Astrocyte of the spinal cord (primary cell): ENCODE measurements at places on chromosomes 7 and 10.

GRCh38 chr7:24284699-24285506 is 913 bp downstream of the NPY start:
- DNase-seq = no peak

- no peak for DNase-seq
Observed at GRCh38 chr10:113180401-113181154, 230.5 kb downstream of the TCF7L2 start.

- peak; percentile 28 for DNase-seq
Observed at GRCh38 chr7:139451638-139452037, 31.8 kb downstream of the KLRG2 start.

DNA sequence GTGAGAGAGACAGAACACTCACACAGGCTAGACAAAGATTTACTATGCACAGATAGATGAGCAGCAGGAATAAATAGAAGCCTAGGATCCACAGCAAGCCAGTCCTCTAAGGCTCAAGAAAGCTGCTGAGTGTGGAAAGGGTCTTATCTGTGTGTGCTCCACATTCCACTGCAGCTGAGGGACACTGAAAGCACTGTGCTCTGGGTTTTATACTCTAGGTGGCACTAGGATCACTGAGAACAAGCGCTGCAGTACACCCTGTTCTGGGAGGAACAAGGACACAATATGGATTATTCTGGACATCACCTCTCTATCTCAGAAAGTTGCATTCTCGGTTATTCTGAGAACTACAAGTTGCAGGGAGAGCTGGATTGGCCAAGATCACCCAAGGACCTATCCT is 4.9 kb upstream of the KLHL7 start:
- DNase-seq = no peak

DNA sequence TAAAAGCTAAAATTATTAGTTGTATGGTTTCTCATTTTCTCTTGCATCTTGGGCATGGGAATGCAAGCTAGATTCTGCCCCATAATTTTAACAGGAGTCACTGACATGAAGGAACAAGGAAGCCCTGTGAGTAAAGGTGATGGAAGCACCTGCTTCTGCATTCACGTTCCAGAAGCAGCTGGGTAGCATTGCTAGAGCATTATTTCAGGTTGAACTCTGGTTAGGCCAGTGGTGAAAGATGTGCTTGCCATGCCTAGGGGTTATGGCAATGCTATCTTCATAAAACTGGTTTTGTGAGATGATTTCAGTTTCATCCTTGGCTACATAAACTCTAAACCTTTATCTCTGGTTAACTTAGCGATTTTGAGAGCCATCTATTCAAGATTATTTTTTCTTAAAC is 151.4 kb downstream of the TFEC start:
- no peak for DNase-seq

- no peak for DNase-seq
Observed at GRCh38 chr7:103794424-103794823, 195.0 kb downstream of the RELN start.

DNA sequence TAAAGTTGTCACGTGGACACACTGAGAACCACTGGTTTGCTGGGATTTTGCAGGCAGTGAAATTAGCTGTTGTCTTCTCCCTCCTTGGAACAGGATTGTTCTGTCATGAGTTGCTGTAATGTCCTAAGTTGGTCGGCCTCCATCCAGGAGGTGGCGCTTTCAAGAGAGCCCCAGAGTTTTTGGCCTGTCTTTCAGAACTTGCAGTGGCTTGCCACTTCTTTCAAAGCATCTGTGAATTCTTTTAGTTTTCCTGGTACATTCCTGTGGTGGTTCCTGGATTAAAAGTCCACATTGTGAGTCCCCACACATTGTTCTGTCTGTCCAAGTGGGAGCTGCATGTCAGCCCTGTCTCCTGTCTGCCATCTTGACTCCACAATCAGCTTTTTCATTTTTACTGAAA is 133.8 kb downstream of the PON1 start:
- no peak for DNase-seq

DNA sequence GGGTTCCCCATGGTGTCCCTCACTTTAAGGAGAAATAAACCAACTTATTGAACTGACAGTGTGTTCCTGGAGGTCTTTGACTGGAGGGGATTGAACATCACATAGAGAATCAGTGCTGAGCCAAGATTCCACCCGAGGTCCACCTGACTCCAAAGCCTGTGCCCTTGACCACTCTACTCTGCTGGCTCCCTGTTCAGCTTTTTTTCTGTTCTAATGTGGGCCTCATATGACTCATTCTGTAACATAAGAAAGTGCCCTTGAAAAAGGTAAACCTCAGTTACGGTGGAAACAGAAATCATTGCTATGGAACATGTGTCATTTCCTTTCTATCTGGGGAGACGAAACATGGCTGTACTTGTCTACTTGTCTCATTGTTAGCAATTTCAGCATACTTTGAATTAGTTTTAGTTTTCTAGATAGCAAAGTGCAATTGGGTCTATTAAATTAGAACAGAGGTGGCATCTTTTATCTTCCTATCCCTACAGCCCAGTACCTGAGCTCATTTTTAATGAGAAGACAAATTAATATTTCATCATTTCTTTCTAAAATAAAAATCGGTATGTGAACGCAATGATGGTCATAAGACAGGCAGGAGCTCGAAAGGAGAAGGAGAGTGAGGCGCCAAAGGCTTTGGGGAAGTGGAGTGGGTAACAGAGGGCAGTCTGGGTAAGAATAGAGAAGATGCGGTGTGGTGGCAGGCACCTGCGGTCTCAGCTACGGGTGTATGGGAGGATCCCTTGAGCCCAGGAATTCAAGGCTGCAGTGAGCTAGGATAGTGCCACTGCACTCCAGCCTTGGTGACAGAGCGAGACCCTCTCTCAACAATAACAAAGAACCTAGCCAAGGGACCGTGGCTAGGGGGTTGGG is 1.5 kb downstream of the GSDME start:
- peak; percentile 76 for DNase-seq

DNA sequence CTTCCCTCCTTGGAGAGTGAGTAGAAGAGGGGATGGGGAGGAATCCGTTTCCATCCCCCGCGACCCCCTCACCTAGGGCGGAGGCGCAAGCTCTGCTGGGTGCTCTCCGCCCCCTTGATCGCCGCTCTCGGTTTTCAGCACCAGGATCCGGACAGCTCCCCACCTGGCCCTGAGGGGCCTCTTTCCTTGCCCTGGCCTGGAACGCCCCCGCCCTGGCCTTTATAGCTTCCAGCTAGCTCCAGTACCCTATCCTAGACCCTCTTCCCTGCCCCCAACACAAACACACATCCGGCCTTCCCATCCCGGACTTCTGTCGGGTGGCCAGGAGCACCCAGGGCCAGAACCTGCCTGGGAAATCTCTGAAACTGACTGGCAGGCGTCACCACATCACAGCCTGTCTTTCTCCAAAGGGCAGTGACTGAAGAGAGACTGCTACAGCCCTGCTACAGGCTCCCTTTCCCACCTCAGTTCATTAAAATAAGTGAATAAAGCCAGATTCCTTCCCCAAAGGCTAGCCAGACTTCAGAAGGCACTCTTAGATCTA is 72.3 kb upstream of the LEP start:
- peak; percentile 8 for DNase-seq

- peak; percentile 68 for DNase-seq
Observed at GRCh38 chr7:138116141-138116540, 39.9 kb downstream of the AKR1D1 start.

DNA sequence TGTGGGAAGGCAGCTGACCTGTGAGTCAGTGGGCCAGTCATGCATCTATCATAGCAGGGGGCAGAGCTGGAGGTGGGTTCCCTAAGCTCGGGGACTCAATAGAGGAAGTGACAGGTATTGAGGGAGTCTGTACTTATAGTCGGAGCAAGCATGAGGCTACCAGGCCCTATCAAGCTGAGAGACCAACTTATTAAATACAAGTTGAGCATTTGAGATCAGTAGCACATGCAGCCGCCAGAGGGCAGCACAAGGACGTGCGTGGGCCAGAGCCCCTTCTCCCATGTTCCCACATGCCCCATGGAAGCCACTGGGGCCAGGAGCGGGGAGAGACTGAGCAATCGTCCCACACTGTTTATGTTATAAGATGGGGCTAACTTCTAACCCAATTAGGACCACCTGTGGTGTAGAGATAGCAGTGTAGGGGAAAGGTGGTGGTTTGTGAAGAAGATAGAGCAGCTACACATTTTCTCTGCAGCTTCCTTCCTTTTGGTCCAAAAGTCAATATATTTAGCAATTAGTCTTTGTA is 13.0 kb upstream of the STK31 start:
- peak; percentile 50 for DNase-seq

DNA sequence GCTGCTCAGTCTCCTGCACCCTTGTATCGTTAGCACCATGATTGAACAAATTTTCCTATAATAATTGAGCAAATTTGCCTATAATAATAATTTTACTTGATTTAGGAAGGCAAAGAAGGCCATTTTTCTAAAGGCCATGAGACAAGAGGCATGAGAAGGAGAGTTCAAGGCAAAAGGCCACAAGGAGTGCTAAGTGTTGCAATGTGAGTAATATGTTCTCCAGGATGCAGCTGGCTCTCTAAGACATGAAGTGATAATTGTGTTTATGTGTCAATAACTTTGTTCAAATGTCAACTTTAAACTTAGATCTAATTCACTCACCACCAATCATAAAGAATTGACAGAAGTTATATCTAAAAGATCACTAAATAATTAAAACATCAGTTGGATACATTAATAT is 53.8 kb downstream of the SGCE start:
- no peak for DNase-seq

DNA sequence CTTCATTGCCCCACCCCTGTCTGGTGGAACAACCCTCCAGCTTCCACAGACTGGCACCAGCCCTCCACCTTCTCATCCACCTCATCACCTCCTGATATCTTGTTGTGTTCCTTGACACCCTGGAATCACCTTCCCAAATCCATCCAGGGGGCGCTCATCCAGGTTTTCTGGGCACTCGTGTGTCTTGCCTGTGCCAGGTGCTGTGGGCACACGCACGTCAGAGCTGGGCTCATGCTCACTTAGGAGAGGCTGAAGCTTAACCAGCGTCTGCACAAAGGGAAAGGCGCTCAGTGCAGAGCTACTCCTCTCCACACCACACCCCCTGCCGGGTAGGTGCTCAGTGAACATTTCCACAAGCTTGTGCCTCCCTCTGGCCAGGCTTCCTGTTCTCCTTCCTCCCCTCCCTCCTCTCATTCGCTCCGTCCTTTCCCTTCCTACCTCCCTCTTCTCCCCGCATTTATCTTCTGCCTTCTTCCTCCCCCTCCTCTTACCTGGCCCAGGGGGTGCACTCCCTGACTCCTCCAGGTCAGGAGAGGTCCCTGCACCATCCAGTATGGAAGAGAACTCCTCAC is 4.8 kb downstream of the ADCYAP1R1 start:
- DNase-seq = no peak

DNA sequence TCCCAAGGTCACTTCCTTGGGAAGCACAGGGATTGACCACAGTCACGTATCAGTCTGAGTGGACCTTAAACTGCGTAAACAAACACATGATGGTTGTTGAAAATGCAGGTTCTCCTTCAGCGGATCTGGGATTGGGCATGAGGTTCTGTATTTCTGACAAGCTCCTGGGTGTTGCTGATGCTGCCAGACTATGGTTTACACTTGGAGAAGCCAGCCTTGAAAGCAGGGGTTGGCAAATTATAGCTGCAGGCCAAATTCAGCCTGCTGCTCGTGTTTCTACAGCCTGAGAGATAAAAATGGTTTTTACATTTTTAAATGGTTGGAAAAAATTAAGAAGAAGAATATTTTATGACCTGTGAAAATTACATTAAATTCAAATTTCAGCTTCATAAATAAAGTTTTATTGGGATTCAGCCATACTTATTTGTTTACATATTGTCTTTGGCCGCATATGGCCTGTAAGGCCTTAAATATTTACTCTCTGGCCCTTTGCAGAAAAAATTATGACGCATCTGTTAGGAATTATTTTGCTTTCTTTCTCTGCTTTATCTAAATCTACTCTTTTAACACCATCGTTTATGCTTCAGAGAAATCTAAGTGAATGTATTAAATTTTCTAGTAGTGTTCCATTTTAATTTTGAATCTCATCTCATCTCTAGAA is 109.6 kb downstream of the SH2D4B start:
- no peak for DNase-seq

DNA sequence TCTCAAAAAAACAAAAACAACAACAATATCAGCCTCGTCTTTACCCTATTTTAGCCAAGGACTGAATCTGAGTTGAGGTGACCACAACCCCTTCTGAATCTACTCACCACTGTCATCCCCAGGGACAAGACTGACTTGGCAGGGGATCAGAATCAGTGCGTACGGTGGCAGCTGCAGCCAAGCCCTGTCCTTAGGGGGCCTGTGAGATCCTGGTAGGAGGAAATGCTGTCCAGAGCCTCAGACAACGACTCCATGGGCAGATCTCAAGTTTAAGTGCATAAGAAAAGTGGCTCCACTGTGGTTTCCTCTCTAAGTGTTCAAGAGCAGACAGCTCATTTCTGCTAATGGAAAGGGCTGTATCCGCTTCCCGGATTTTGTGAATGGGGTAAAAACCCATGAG is 22.4 kb upstream of the CYTH3 start:
- no peak for DNase-seq

GRCh38 chr7:22639396-22639795 is 87.6 kb upstream of the IL6 start:
- no peak for DNase-seq

DNA sequence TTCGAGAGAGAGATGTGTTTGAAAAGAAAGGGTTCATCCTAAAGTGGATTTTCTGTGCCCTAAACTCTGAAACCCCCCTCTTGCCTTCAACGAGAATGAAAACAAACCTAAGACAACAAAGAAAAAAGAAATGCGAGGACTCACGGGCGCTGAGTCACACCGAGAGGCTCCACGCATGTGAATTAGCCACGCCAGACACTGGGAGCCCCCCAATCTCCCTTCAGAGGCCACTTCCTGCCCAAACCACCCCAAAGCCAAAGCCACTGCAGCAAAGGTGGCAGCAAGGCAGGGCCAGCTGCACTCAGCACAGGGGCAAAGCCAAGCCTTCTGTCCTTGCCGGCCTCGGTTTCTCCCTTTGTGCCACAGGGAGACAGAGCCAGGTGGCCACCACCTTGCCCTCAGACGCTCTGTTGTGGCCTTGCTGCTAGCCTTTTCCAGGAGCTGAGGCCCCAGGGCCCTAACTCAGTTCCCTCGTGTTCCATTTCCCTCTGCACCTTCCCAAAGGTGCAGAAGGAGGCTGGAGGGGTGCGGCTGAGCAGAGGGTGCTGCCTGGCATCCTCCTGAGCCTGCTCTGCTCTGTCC is 93.3 kb downstream of the FAM53B start:
- DNase-seq = no peak

DNA sequence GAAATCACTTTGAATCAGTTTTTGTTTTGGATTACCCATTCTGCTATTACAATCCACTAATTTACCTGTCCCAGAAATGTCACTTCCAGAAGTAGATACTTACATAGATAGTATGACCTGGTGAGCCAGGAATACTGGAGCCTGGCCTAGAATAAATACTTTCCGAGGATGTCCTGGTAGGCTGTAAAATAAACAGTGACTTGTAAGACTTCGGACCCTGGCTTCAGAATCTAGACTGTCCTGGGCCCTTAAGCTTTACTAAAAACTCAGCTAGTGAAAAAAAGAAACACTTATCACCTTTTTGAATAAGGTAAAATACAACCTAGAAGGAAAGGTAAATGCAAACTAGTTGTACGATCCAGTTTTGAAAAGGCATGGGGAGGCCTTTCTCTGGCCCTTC is 69.5 kb upstream of the AFAP1L2 start:
- no peak for DNase-seq
